DMS53 (cell line): ENCODE measurements at places on chromosomes 1 and 21.

DNA sequence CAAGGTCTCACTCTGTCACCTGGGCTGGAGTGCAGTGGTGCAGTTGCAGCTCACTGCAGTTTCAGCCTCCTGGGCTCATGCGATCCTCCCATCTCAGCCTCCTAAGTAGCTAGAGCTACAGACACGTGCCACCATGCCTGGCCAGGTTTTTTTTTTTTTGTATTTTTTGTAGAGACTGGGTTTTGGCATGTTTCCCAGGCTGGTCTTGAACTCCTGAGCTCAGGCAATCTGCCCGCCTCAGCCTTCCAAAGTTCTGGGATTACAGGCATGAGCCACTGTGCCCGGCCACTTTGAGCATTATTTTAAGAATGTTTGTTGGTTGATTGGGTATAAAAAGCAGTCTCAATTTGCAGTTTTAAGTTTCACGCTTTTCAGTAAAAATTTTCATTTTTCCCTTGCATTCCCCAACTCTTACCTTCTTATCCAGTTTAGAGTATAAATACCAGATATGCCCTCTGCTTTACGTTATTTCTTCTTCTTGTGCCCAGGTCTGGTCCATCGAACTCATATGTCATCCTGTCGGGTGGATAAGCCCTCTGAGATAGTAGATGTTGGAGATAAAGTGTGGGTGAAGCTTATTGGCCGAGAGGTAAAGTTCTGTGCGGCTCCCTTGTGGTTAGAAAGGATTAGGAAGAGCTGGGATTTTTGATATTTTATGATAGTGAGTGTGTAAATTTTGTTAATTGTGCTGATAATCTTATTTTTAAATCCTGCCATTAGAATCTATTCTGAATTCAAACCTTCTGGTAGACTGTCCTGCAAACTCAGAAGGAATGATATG lies 36.0 kb downstream of the FABP3 start:
- DNase-seq: no peak

DNA sequence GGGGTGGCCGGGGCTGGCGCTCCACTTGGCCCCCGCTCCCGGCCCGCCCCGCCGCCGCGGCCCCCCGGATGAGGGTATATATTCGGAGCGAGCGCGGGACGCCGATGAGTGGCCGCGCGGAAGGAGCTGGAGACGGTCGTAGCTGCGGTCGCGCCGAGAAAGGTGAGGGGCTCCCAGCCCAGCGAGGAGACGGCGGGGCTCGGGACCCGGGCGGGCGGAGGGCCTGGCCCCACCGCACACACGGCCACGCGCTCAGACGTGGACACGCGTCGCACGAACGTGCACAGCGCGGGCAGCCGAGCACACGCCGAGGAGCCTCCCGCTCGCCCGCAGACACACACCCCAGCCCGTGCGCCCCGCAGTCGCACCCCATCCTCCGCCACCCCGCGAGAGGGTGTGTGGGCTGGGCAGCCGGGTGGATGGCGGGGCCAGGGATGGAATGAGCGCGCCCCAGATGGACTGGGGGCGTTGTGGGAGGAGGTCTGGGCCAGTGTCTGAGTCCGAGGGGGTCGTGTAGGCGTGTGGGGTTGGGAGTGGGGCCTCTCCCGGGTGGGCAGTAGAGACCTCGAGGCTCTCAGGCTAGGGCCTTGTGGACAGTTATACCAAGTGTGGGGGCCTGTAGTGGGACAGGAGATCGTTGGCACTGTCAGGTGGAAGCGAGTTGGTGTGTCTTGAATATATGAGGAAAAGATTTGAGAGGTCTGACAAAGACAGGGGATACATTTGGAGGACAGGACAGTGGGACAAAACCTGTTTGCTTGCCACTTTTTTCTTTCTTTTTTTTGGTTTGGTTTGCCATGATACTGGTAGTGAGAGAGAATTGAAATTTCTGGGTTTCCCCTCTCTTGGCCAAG lies at the start of gene UAP1:
Gene UAP1 (plus strand): TSS at position 107 of the 854 bp plus-strand sequence. CDS start 4,347 bp downstream, outside the sequence.
- DNase-seq: peak; percentile 62

GRCh38 chr1:174989536-174990220 lies 10.1 kb upstream of the CACYBP start:
- no peak for DNase-seq

DNA sequence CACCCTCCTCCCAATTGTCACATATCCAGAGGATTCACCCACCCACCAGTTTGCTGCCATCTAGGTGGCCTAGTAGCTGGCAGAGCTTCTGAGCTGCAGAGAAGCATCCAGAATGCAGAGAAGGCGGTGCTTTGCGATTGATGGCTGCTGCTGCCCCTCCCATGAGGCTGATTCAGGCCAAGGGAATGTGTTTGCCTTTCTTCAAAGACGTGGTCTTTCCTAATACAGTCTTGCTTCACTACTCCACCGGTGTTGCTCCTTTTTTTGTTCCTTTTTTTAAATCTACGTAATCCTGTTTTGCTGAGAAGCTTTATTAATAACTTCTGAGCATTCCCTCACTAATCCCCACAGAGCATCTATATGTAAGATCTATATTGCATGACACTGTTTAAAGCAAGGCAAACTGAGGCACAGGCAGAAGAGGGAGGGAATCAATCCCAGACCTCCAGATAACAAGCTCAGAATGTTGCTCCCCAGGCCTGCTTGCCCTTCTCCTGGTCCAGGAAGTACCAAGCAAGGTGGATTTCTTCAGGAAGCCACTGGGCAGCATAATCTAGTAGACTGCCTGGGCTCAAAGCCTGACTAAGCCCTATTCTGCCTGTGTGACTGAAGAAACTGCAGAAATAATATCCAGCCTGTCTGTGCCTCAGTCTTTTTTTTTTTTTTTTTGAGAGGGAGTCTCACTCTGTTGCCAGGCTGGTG lies 275.5 kb upstream of the FMN2 start:
- DNase-seq: no peak

- DNase-seq: no peak
Measured at GRCh38 chr21:36579898-36580297, 100.0 kb upstream of the CLDN14 start.

- peak; percentile 98 for DNase-seq
Measured at GRCh38 chr1:19815801-19816736, 986 bp upstream of the RNF186 start.

GRCh38 chr1:174219606-174220370 lies 60.5 kb downstream of the RABGAP1L start:
- no peak for DNase-seq

GRCh38 chr1:173411835-173412742 lies 65.0 kb upstream of the PRDX6 start:
- no peak for DNase-seq

DNA sequence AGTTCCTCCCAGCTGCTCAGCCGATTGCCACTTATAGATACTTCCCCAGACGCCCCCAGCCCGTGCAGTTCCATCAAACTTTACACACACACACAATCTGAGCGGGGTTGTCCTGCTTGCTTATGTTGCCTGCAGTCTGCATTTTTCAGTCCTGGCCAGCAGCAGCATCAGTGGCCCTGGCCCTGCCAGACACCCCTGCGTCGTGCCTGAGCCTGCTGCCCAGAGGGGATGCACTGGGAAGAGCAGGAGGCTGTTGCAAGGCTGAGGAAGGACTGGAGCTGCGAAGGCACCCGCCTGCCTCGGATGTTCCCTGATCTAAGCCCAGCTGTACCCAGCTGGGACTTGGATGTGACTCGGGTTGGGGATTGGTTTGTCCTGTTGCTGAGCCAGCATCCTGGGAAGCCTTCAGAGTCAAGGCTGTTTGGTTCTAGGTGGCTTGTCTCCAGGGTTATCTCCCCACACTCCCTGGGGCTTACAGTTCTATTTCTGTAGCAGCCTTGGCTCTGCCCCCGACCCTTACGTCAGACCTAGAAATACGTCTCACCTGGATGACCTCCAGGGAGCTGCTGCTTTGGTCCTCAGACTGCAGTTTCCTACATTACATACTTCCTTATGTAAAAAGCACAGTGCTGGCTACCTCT lies 42.3 kb downstream of the MAN1C1 start:
- no peak for DNase-seq

DNA sequence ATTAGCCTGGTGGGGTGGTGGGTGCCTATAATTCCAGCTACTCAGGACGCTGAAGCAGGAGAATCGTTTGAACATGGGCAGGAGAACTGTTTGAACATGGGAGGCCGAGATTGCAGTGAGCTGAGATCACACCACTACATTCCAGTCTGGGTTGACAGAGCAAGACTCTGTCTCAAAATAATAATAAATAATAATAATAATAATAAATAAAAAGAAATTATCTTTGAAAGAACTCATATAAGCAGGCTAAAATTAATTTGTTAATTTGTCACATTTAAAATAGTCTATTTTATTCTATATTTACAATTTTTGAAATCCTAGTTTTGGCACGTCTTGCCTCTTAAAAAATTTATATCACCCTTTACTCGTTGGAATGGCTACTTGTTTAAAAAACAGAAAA lies 27.6 kb downstream of the CD247 start:
- DNase-seq: no peak

- no peak for DNase-seq
Measured at GRCh38 chr1:182610606-182611194, 6.5 kb upstream of the RGS16 start.

GRCh38 chr1:209356976-209357377 lies 226.5 kb upstream of the CAMK1G start:
- DNase-seq: no peak

GRCh38 chr1:228004856-228005462 lies 1.8 kb upstream of the WNT3A start:
- DNase-seq: no peak

- no peak for DNase-seq
Measured at GRCh38 chr1:153023109-153023508, 7.9 kb upstream of the SPRR1B start.

DNA sequence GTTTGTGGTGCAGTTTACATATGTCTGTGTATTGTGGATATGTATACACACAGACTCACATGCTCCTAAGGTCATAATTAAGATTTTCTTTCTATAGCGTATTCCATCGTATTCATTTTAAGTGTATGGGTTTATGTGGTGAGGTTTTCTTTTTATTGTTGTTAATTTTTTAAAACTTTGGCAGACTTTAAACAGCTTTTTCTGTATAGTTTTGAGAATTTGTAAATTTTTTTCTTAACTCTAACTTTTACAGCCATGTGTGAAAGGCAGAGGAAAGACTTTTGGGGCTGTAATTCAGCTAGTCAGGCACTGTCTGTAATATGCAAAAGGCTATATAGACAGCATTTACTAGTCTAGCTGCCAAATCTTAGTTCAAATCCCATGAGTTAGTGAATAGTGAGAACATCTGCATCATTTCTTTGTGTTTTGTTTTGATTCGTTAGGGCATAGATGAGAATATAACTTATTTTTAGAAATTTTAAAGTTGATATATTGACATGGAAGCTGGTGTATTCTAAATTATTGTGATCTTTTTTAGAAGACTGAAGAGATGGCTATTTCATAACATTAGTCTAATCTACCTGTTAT lies 2.3 kb downstream of the MAGI3 start:
- no peak for DNase-seq

- no peak for DNase-seq
Measured at GRCh38 chr1:54581621-54582035, 33.6 kb downstream of the ACOT11 start.

GRCh38 chr1:51652599-51652998 lies 35.7 kb downstream of the OSBPL9 start:
- peak; percentile 14 for DNase-seq

DNA sequence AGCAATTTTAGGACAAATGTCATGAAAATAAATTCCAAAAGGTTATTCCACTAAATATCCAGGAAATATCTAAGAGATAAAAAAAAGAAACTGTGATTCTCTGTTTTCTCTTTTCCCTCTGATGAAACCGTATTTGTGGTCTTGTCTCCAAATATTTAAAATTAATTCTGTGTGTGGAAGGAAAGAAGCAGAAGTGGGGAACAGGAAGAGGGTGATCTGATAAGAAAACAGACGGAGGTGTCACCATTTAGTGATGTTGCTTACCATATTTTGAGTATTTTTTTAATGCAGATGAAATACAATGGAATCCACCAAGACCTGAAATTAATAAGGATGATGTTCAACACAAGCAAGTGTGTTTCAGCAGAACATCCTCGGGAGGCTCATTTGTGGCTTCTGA lies 29.6 kb downstream of the CLCA1 start:
- no peak for DNase-seq
